ENCODE measurements at places on chromosomes 5 and 9. TPM values are rescaled to one million over a fixed set of nuclear protein-coding genes. Genes with fewer than 3 reads are reported as not detected.

SLC6A3 gene
- total RNA-seq: not detected

SLC36A3 gene
- not detected for total RNA-seq

PRRX2 gene
- total RNA-seq: 0.32 TPM

DNA sequence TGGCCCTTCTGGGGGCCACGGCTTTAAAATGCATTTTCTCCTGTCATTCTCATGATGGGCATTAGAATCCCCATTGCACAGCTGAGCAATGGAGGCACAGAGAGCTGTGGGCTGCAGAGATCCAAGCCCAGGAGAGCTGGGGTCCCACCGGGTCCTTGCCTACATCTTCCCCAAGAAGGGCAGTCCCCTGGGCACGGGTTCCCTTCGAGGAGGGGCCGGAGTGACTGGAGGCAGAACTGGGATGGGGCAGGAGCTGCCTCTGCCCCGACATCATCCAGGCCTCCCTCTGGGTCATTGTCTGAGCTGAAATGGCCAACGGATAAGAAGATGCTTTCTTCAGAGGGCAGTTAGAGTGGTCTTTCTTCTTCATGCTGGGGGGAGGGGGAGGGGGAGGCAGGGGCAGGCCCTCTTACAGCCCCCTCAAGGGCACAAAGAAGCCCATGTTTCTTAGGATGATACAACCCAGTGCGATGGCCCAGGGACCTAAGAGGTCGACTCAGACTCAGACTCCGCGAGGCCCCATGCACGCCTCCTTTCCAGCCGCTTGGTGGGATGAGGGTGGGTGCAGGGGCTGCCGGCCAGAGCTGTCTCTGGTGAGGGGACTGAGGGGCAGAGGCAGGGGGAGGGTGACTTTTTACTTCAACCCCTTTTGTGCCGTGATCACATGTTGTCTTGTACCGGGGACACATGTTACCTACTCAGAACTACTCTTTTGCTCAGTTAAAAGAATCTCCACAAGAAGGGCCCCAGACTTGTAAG, 112.4 kb upstream of the IRX2 start:
- no peak overlapping the region for H3K27ac ChIP-seq
- H3K4me1 ChIP-seq: no peaks in the 10 kb centered on the region
- no peak overlapping the region for H3K4me3 ChIP-seq

DNA sequence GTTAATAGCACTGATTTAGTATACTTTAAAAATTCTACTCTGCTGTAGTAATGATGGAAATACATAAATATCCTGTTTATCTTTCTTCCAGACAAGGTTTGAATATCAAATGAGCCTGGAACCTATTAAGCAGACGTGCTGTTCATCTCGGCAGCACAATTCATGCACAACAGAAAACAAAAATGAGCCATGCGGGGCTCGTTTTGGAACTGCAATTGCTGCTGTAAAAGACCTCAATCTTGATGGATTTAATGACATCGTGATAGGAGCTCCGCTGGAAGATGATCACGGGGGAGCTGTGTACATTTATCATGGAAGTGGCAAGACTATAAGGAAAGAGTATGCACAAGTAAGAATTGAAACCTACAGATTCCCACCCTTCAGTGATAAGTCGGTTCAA, 79.1 kb upstream of the ITGA2 start:
- no peak overlapping the region for H3K4me3 ChIP-seq
- no peak for DNase-seq
- H3K27me3 ChIP-seq: no peaks in the 10 kb centered on the region
- H3K27ac ChIP-seq: no peak overlapping the region
- H3K4me1 ChIP-seq: peaks cover 5% of the 10 kb centered on the region
- H3K36me3 ChIP-seq: no peaks in the 10 kb centered on the region

DNA sequence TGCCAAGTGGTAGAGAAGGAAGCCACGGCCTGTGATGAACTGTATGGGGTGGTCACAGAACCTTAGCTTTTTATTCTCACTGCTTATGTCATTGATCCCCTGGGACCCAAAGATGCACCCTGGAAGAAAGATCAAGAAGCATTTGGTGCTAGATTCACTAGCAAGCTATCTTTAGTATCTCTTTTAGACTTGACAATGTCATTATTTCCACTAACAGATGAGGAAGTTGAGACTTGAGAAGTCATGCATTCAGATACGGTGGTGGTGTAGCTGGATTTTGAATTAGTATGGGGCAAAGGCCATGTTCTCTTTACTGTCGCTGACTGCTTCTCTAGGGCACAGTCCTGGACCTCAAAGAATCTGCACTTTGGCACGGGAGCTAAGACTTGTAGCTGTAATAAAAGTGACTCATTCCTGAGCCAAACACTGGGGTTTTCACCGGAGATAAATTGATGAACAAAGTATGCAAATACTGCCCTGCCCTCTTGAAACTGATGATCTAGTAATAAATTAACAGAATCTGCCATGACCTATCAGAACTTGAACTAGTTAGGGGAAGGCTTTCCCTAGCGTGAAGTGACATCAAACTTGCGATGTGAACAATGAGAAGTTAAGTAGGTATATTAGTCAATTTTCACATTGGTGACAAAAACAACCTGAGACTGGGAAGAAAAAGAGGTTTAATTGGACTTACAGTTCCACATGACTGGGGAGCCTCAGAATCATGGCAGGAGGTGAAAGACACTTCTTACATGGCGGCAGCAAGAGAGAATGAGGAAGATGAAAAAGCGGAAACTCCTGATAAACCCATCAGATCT, 5.4 kb downstream of the GDA start:
- no peaks in the 10 kb centered on the region for H3K36me3 ChIP-seq
- no peak overlapping the region for H3K4me3 ChIP-seq
- H3K4me1 ChIP-seq: no peaks in the 10 kb centered on the region
- peaks cover 8% of the 10 kb centered on the region for H3K27me3 ChIP-seq
- no peak for DNase-seq

DNA sequence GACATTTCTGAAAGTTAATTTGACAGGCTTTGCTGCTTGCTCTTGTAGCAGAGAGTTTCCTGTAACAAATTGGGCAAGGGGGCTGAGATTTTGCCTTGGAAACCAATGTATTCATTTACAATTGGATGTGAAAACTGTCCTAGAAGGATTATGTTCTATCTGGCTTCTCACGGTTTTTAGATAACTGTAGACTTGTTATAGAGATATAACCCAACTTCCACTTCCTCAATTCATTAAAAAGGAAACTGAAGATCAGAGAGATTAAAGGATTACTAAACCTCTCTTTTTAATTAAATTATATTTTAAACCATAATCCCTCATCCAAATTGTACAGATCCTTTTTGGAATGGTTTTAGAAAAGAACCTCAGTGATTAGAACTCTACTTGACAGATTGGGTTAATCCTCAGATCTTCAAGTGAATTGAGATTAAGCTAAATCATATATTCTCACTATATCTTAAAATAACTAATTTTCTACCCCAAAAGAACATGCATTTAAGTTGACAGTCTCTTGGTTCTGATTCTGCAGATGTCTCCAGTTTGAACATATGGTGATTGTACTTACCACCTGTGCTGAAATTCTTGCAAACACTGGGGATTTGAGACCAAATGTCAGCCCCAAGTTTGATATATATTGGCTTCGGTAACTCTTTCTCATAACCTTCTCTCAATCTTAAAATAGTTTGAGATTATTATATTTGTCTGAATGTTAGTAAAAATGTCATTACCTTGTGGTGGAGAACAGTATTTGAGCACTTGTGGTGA, 130.1 kb upstream of the C9orf72 start:
- no peak for DNase-seq
- no peaks in the 10 kb centered on the region for H3K27me3 ChIP-seq
- no peak overlapping the region for H3K27ac ChIP-seq
- no peaks in the 10 kb centered on the region for H3K36me3 ChIP-seq

- no peaks in the 10 kb centered on the region for H3K36me3 ChIP-seq
- peak; percentile 64 for DNase-seq
- peak overlapping the region; percentile 47 for H3K27ac ChIP-seq
- peaks cover 71% of the 10 kb centered on the region for H3K4me1 ChIP-seq
- no peak overlapping the region for H3K4me3 ChIP-seq
- H3K27me3 ChIP-seq: no peaks in the 10 kb centered on the region
Observed at GRCh38 chr5:141843156-141843927, 34.9 kb downstream of the PCDH1 start.

GRCh38 chr5:107373549-107374263, 297.0 kb downstream of the EFNA5 start:
- H3K27ac ChIP-seq: no peak overlapping the region
- DNase-seq: no peak
- no peaks in the 10 kb centered on the region for H3K4me1 ChIP-seq
- no peak overlapping the region for H3K4me3 ChIP-seq
- no peaks in the 10 kb centered on the region for H3K27me3 ChIP-seq
- H3K36me3 ChIP-seq: no peaks in the 10 kb centered on the region

Measured in endothelial cell of umbilical vein (primary cell).